ENCODE measurements at places on chromosomes 6 and 20.

GRCh38 chr6:37765182-37765775 lies 54.2 kb upstream of the ZFAND3 start:
- DNase-seq, result no peak

GRCh38 chr6:164075981-164076615 lies 661.6 kb downstream of the QKI start:
- DNase-seq, result no peak

DNA sequence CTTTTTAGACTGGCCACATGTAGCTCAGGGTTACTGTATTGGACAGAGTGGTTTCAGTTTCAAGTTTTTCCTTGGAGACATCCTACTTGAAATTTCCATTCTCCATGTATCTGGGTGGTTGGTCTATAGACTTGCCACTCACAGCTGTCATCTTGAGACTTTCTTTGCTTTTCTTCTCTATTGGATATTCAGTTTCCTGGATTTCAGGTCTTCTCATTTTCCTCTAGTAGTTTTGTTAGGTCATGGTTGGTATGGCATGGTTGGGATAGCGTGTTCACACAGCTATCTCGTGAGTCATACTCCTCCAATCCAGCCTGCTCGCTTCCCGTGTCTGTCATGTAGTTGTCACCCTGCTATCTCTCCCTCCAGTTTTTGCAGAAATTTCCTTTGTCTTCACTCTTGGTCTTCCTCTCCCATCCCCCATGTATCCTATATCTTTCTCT lies 48.3 kb downstream of the PTPN1 start:
- peak; percentile 86 for DNase-seq

DNA sequence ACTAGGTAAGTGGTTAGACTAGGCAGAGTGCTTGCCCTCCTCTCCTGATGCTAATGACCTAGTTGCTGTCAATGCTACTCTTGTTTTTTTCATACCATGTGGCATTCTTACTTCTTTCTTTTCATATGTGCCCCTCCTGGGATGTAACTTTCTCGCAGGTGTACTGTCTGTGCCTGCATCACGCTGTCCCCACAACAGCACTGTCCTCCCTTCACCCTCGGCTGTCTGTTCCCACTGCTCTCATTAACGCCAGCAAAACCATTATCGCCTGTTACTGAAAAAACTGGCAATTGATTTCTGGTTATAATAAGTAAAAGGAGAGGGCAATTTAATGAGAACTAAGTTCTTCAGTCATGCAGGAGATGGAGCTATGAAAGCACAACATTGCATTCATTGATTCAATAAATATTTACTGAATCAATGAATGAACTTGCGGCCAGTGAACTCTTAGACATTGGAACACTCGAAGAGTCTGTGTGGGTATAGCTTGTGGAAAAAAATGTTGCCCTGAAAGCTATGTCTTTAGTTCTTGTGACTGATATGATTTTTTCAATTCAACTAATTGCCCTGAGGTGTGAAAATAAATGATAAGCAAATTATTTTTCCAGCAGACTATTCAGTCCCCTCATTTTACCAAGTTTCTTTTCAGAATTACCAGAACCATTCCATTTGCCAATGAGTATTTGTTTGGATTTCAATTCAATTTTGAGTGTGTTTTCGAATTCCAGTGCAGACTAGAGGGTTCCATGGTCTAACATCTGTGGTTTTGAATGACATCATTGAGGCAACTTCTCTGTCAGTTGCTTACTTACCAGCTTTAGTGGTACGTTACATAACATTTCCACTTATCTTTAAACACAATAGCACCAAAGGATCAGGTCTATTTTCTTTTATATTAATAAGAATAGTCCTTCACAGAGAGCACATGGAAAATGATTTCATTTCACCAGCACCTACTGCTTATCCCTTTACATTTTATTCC lies 2.1 kb downstream of the SLC17A4 start:
- no peak for DNase-seq

- DNase-seq, result no peak
Observed at GRCh38 chr6:136334853-136335252, 45.2 kb upstream of the BCLAF1 start.

DNA sequence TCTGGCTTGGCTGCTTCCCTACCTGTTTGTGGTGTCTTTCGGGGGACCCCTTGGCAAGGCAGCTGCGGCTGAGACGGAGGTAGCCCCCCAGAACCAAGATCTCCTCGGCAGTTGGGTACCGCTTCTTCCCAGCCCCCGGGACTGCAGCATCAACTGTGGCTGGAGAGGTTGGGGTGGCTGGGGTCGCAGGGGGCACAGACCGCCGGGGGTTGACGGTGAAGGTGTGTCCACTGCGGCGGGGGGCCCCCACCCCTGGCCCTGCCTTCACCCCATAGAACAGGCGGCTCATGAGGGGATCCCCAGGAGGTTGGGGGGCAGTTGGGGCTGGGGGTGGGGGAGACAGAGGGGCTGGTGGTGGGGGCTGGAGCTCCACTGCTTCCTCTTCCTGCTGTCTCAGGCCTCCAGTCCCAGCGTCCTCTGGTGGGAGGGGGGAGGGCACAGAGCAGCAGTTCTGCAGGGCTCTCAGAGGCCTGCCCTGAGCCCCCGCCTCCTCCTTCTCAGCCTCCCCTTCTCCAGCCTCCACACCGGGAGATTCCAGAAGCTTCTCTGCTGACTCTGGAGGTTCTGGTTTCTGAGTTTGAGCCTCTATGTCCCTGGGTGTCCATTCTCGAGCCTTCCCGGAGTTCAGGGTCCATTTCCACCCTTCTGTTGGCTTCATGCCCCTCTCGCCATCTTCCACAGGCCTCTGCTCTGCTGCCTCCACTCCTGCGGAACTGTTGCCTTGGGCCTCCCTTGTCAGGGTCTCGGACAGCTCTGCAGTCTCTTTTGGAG lies 1.9 kb downstream of the PPP1R18 start:
- no peak for DNase-seq

DNA sequence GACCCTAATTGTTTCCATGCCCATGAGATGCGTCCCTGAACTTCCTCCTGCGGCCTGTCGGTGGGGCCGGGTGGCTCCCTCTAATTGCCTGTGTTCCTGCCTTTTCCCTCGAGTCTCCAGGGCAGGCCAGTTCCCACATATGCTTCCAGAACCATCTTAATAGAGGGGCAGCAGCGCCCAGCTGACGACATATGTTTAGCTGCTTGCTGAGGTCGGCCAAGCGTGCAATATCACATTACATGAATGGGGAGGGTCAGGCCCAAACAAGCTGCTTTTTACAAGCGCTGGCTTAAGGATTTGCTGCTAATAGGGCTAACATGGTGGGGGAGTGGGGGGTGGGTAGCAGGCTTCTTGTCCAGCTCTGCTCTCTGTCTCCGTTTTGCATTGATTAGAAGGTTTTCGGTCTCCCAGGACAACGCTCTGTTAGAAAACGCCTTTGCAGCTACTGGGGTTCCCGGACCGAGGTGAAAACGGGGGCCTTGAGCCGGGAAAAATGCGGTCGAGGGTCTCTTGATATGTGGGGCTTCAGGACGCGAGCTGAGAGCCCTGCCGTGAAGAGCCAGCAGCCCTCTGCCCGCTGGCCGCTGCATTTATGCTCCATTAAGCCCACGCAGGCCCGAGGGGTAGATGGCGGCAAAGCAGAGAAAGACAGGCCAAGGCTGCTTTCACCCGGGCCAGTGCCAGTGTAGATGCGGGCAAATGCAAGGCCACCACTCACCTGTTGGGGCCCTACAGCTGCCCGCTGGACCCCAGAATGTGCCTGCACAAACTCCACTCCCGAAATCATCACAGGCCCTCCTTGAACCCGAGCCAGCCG lies 308.5 kb downstream of the BMP7 start:
- DNase-seq, result no peak

- DNase-seq, result no peak
Observed at GRCh38 chr20:7703551-7703961, 236.7 kb downstream of the HAO1 start.

- no peak for DNase-seq
Observed at GRCh38 chr6:166848979-166849748, 107.2 kb downstream of the RNASET2 start.

- no peak for DNase-seq
Observed at GRCh38 chr6:165988302-165988756, 179.3 kb downstream of the TBXT start.

- no peak for DNase-seq
Observed at GRCh38 chr20:32672982-32673851, 524 bp downstream of the C20orf203 start.

- no peak for DNase-seq
Observed at GRCh38 chr6:28597217-28597835, 71.6 kb downstream of the GPX5 start.

- no peak for DNase-seq
Observed at GRCh38 chr20:43658069-43658722, 8.7 kb upstream of the MYBL2 start.

DNA sequence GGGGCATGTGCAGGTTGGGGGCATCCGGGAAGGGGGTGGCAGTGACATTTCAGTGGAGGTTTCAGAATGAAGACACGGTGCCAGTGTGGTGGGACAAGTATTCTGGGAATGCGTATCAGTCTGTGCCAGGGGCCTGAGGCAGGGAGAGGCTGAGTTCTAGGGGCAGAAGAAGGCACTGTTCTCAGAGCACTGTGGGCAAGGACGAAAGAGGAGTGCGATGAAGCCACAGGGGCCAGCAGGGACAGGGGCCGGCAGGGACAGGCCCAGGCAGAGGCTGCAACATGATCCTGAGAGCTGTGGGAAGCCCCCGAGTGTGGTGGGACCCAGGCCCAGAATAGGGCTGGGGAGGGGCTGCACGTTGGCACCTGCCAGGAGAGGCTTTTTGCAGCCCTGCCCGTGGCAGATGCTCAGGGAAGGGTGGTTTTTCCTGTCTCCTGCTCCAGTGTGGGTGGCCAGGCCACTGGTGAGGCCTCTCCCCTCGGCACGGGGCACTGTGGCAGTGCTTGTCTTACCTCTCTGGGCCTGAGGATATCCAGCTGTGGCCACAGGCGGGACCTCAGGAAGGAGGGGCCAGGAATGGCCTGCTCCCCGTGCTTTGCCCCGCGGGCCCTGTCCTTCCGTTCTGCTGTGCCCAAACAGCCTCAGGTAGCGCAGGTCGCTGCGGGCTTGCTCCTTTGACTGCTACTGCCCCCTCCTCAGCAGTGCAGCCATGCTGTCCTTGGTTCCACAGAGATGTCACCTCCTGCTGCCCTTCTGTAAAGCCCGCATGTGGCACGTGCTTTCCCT lies 10.0 kb downstream of the ENTPD6 start:
- no peak for DNase-seq

DNA sequence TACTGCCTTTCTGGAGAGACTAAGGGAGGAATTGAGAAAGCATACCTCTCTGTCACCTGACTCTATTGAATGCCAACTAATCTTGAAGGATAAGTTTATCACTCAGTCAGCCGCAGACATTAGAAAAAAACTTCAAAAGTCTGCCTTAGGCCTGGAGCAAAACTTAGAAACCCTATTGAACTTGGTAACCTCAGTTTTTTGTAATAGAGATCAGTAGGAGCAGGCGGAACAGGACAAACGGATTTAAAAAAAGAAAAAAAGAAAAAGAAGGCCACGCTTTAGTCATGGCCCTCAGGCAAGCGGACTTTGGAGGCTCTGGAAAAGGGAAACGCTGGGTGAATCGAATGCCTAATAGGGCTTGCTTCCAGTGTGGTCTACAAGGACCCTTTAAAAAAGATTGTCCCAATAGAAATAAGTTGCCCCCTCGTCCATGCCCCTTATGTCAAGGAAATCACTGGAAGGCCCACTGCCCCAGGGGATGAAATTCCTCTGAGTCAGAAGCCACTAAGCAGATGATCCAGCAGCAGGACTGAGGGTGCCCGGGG lies 43.1 kb upstream of the RNF182 start:
- DNase-seq, result no peak

DNA sequence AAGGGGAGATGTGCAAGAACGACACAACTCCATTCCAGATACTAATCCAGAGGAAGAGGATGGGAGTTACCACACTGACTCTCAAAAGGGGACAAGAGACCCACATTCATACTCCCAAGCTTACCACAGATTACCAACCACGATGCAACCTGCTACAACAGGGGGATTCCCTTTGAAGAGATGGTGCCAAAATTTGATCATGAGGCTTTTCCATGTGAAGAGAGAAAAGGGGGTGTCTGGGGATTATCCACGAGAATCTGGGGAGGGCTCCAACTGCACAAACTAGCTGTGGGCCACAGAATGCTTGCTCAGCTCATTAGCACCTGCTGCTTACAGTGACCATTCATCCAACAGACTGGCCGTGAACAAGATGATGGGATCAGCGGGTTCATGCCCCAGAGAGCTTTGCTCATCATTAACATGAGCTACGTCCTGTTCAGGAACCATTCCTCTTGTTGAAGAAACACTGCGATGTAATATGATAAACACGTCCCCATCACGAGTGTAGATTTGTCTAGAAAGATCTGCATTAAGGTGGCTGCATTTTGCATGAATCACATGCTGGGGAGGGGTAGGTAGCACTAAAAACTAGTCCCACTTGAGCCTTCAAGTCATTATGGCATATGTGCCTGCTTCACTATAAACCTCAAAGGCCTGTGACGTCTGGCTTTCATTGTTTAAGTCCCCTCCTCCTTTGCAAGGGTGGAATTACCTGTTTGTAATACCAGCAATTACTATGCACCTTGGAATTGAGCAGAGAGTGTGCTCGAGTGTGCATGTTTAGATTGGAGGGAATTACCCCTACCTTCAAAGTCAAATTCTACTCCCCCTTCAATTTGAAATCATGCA lies 4.0 kb downstream of the PLAGL2 start:
- no peak for DNase-seq

DNA sequence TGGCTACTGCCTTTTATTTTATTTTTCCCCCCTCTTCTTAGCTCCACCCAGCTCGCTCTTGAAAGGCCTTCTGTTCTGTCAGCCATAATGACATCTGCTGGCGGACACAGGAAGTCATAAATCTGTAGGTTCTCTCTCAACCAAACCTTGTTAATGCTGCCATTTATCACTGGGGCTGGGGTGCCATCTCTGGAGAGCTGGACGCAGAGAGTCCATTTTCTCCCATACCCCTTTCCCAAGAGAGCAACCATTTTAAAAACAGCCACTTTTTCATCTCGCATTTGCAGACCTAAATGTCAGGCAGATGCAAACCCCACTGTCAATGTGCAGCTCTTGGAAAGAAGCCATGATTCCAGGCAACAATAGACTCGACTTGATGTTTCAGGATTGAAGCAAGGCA lies 13.0 kb upstream of the TSHZ2 start:
- no peak for DNase-seq

GRCh38 chr6:38080889-38081288 lies 261.4 kb downstream of the ZFAND3 start:
- no peak for DNase-seq

DNA sequence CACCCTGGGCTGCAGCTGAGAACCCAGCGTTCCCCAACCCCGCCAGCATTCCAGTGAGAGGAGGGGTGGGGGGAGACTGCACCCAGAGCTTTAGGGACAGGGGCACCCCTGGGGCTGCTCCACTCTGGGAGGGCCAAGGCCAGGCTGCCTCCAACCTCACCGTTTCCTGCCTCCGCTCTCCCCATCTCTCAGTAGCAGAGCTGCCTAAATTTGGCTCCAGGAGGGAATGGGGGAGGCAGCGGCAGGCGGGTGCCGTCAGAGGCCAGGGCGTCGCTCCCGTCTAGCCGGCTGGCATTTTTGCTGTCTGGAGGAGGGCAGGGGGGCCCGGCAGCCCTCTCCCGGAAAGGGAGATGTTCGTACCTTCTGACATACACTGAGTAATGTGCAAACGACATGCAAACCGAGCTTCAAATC lies 46.6 kb downstream of the NOL4L start:
- DNase-seq, result no peak

- no peak for DNase-seq
Observed at GRCh38 chr6:23985015-23985414, 141.0 kb upstream of the NRSN1 start.
